ENCODE measurements at places on chromosomes 12 and 14.

GRCh38 chr14:29348504-29348903 is 579.1 kb downstream of the PRKD1 start:
- DNase-seq = no peak

GRCh38 chr12:39587225-39587624 is 32.4 kb downstream of the ABCD2 start:
- DNase-seq = peak; percentile 10

DNA sequence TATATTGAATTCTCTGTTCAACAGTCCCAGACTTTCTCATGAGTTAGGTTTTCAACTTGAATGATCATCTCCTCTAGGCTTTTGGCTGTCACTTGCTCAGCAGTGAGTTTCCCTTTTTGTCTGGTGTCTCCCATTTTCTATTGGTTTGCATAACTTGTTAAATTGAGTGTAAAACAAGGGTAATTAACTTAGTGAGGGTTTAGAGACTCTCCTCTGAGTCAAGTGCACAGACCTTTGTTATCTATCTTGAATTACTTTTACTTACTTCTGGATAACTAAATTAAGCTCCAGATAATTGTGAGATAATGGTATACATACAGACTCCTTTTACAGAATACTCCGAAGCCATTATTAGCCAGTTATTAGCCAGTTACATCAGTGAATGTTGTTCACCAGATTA is 22.0 kb downstream of the MLXIP start:
- DNase-seq = no peak

DNA sequence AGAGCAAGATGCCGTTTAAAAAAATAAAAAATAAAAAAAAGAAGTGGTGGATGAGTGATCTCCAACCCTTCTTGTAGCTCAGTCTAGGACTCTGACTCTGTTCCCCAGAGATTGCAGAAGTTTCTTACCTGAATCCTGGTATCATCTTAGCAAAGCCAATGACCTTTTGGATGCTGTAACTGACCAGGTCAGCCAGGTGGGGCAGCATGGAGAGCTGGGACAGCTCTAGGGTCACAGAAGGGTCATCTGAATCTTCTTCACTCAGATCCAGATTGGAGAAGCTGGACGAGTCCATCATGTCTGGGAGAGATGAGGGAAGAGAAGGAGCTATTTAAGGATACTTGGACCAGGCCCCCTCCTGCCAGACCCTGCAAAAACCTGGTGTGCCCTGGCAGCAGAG is 35.8 kb upstream of the HDAC7 start:
- DNase-seq = no peak

DNA sequence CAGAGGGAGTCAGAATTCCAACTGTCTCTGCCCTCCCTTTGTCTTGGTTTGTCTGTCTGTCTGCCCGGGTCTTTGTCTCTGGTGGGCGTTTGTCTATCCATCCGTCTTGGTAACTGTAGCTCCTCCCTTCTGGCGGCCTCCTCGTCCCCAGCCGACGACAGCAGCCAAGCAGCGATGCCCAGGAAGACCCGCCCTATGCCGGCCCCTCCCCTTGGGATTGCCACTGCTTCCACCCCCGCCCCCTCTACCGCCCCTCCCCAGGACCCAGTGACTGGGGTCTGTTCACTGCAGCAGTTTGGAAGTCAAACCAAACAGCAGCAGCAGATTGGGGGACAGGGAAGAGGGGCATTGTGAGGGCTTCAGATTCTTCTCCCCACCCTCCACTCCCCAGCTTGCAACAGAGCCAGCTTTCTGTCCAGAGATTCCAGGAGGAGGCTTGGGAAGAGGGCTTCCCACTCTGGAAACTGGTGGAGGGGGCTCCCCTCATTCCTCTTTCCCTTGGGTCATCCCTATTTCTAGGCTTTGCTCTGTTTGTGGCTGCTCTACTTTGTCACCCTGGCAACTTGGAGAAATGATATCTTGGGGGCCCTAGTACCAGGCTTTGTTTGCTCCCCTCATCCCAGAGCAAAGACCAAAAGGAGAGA is 2.4 kb upstream of the RARG start:
- DNase-seq = no peak

DNA sequence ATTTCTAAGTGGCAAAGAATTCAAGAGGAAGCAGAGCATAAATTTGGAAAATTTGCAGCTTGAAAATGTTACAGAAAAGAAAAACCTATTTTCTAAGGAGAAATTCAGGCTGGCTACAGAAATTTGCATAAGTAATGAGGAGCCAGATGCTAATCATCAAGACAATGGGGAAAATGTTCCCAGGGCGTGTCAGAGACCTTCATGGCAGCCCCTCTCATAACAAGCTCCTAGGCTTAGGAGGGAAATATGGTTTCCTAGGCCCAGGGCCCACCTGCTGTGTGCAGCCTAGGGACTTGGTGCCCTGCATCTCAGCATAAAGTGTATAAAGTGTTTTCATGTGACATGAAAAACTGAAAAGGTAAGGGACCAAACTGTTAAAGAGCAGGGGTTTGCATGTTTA is 1796.3 kb upstream of the FLRT2 start:
- DNase-seq = no peak

DNA sequence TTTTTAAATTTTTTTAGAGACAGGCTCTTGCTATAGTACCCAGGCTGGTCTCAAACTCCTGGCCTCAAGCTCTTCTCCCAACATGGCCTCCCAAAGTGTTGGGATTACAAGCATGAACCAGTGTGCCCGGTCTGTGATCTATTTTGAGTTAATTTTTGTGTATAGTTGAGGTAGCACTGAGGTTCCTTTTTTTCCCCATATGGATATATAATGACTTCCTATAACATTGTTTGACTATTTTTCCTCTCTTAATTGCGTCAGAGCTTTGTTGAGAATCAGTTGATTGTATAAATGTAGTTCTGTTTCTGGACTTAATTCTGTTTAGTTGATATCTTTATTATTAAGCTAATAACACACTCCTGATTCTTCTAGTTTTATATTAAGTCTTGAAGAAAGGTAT is 8.6 kb upstream of the M6PR start:
- no peak for DNase-seq

GRCh38 chr12:31203261-31203660 is 122.7 kb downstream of the SINHCAF start:
- no peak for DNase-seq

GRCh38 chr12:130602251-130602650 is 113.8 kb downstream of the RIMBP2 start:
- no peak for DNase-seq

GRCh38 chr12:89479982-89480381 is 44.6 kb downstream of the GALNT4 start:
- no peak for DNase-seq

DNA sequence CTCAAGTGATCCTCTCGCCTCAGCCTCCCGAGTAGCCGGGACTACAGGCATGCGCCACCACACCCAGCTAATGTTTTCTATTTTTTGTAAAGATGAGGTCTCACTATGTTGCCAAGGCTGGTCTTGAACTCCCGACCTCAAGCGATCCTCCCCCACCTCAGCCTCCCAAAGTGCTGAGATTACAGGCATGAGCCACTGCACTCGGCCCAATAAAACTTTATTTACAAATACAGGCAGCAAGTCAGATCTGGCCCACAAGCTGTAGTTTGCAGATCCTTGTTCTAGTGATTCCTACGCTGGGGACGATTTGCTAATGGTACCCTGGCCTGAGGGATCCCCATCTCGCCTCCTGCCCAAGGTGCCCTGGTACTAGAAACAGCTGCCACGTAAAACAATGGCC is 74.6 kb downstream of the CCDC88C start:
- no peak for DNase-seq

DNA sequence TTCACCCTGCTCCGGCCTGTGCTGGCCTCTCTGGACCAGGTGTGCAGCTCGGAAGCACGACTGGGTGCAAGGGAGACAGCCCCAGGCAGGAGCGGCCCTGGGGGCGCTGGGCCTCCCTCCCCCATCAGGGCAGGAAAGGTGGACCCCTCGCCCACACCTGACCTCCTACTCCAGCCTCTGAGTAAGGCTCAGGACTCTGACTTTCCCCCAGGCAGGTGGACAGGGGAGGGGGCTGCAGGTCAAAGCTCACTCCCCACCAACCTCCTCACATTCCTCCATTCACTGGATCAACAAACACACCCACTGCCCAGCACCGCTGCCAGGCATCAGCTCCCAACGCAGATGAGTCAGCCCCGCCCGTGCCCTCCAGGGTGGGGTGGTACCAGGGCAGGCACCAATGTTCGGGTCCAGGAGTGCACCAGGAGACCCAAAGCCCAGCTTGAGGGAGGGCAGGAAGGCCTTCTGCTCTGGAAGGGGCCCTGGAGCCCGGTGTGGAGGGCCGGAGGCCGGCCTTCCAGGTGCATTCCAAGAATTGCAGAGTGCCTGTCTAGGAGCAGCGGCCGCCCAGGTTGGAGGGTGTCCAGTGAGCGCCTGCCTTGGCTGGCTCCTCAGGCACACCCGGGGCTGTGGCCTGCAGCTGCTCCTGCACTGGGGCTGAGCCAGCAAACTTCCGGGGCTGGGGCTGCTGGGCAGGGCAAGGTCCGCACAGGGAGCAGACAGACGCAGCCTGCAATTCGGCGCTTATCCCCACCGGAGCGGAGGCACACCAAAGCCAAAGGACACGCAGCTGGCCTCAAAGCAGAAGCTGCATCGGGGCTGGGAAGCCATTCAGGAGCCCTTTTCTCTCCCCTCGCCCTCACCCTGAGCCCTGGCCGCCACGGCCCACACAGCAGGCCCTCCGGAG is 1.6 kb upstream of the INF2 start:
- DNase-seq = no peak

GRCh38 chr12:113058553-113058952 is 2.0 kb downstream of the DTX1 start:
- no peak for DNase-seq

DNA sequence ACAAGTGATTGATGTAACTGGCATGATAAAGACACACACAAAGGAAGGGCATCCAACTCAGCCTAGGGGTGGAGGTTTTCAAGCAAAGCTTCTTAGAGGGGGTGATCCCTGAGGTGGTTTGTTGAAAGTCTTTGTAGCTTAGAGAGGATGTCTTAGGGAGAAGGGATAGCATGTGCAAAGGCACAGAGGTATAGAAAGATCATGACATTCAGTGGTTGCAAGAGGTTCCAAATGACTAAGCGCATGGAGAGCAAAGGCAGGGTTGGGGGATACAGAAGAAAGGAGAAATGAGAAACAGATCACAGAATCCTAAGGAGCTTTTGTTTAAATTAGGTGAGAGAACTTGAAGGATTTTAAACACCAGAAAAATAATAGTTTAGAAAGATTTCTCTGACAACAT is 5.2 kb upstream of the CCT2 start:
- DNase-seq = no peak

DNA sequence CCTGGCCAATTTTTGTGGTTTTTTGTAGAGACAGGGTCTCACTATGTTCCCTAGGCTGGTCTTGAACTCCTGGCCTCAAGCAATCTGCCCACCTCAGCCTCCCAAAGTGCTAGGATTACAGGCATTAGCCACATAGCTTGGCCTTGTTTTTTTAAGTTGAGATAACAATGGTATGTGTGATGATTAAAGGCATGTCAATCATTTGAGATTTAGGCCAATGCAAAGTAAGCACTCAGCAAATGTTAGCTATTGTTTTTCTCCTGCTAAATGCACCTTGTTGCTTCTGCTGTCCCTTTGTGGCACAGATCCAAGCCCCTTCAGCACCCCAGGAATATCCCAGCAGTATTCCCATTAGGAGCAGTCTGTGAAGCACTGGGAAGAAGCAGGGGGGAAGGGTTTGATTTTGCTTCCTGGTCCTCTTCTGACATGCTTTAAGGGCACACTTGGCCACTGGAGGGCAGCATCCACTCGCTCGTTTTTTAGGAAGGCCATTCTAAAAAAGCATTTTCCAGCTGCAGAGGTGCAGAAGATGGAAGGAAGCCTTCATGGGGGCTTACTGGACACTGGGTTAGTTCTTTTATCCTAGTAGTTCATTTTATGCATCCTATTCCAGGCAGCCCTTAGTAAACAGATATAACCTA is 70.2 kb upstream of the ZFP36L1 start:
- DNase-seq = peak; percentile 82

GRCh38 chr14:79992407-79993198 is 218.7 kb downstream of the DIO2 start:
- no peak for DNase-seq

DNA sequence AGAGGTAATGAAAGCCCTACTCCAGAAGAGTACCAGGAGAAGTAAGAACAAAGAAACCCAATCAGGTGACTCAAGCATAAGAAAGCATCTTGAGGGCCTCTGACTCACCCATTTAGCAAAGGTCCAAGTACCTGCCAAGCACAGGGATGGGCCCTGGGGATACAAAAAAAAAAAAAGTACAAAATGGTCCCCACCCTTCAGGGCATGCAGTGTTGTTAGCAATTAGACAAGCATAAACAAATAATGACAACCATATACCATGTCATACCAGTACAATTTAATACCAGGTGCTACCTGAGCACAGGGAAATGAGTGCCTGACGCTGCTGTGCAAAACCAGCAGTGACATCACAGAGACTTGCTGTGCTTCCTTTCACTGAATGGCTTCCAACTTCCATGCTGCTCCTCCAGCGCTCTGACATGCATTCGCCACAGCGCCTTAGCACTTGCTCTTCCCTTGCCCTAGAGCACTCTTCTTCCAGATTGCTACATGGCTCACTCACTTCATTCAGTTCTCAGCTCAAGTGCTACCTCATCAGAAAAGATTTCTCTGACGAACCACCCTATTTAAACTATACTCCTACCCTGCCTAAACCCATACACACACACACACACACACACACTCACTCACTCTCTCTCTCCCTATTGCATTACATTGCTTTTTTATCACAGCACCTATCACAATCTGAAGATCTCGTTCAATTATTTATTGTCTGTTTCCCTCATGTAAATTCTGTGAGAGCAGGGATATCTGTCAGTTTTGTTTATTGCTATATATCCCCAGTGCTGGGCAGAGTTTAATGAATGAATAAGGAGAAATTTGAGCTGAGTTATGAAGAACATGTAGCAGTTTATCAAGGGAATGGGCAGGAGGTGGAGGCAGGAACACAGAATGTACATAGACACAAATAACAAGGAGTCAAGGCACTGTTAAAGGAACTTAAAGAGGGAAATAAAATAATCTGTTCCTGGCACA is 12.9 kb upstream of the EPS8 start:
- DNase-seq = no peak

DNA sequence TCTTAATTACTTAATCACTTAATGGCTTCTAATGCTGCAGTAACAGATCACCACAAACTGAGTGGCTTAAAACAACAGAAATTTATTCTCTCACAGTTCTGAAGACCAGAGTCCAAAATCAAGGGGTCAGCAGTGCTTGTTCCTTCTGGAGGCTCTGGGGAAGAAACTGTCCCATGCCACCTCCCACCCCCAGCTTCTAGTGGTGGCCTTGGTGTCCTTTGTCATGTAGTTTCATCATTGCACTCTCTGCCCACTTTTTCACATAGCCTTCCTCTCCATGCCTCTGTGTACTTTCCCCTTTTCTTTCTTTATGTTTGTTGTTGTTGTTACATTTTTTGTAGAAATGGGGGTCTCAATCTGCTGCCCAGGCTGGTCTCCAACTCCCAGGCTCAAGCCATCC is 16.1 kb upstream of the UBC start:
- no peak for DNase-seq

- DNase-seq = no peak
Observed at GRCh38 chr12:98606359-98606988, 13.0 kb downstream of the SLC25A3 start.
